ENCODE measurements at places on chromosomes 12 and 14. TPM values are rescaled to one million over a fixed set of nuclear protein-coding genes. Genes with fewer than 3 reads are reported as not detected.

GRCh38 chr14:39621223-39621622 lies 189.0 kb upstream of the FBXO33 start:
- DNase-seq = no peak

RNU4-1 gene
- 2,369 TPM for total RNA-seq

TMEM253 gene
- not detected for total RNA-seq

GRCh38 chr12:66541426-66541825 lies 137.4 kb downstream of the GRIP1 start:
- DNase-seq = no peak

DNA sequence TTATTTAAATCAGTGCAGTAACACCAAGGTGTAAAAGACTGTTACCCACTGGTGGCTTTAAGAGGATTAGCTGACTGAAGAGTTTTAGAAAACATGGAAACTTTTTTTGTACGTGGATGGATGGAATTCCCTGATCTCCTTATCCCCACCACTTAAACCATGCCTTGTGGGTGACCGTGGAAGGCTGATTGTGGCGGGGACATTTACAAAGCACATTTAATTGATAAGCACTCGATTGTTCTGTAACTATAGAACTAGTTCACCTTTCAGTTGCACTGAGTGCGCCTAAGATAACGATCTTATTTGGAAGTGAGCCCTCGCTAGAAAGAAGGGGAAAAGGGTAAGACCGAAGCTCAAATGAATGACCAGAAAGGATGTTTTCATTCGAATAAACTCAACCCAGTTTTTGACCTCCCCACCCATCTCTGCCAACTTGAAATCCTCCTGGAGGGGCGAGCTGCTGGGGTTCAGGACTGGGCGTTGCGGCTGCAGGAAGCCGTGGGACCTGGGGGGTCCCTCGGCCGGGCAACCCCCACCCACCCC lies 688 bp upstream of the RASSF3 start:
- no peak for DNase-seq

WDHD1 gene
- total RNA-seq = 53.8 TPM

GRCh38 chr12:1553987-1554982 lies 40.1 kb downstream of the FBXL14 start:
- no peak for DNase-seq

POTEM gene
- total RNA-seq = not detected

Measured in activated T-helper 1 cell treated with anti-CD3 and anti-CD28 coated beads, Interleukin-12 subunit alpha, Interleukin-12 subunit beta, Interleukin-2, Interleukin-4 antibody, amounts not matched to agents 30 ng/mL and 10 ng/mL and 1 ng/mL, durations not matched to agents 14 hours and 24 hours and 36 hours (primary cell).